Right renal cortex interstitium (tissue), 3 donors: ENCODE measurements at places on chromosomes 1 and 21. TPM values are rescaled to one million over a fixed set of nuclear protein-coding genes. Genes with fewer than 3 reads are reported as not detected.

The SPOCD1 gene
- 0.31 TPM for polyA plus RNA-seq

The CFAP141 gene
- polyA plus RNA-seq, result not detected

The ATP1A4 gene
- polyA plus RNA-seq, result not detected

The CHI3L1 gene
- polyA plus RNA-seq, result 12.9 TPM

The TPTE gene
- polyA plus RNA-seq, result not detected

The SIM2 gene
- polyA plus RNA-seq, result 16.6 TPM

The SPRR4 gene
- polyA plus RNA-seq, result not detected

The GUCA2B gene
- polyA plus RNA-seq, result not detected

The ZNF326 gene
- polyA plus RNA-seq, result 59.5 TPM

The PHLDA3 gene
- 9.1 TPM for polyA plus RNA-seq

DNA sequence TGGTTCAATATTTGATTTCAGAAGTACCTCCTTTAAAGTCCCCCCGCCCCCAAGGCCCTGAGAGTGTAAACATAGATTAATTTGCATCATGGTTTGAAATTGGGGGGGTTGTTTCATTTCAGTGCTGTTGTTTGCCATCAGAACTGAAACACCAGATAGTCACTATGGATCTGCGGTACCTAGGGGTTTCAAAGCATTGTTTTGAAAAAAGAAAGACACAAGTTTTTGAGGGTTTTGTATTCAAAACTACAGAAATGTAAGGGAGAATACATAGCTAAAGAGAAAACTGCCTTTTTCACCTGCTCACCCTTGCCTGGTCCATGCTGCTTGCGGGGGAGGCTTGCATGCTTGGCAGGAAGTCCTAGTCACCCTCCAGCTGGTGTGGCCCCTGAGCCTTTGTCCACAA is 59.3 kb downstream of the ACP6 start:
- DNase-seq, result no peak

GRCh38 chr1:25727635-25728286 is 72.2 kb upstream of the SELENON start:
- no peak for DNase-seq

GRCh38 chr1:21616372-21616771 is 52.8 kb downstream of the RAP1GAP start:
- no peak for DNase-seq

- no peak for DNase-seq
Observed at GRCh38 chr1:227559926-227560325, 3.4 kb upstream of the ZNF678 start.

DNA sequence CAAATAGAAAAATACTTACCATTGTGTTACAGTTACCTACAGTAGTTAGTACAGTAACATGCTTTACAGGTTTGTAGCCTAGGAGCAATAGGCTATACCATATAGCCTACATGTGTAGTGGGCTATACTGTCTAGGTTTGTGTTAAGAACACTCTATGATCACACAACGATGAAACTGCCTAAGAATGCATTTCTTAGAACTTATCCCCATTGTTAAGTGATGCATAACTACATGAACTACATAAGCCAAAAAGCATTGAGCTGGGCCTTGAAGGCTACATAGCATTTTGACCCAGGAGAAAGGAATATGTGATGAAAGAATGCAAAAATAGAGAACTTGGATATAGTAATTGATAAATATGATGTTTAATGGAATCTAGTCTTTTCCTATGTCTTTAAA is 46.4 kb upstream of the JUN start:
- no peak for DNase-seq

DNA sequence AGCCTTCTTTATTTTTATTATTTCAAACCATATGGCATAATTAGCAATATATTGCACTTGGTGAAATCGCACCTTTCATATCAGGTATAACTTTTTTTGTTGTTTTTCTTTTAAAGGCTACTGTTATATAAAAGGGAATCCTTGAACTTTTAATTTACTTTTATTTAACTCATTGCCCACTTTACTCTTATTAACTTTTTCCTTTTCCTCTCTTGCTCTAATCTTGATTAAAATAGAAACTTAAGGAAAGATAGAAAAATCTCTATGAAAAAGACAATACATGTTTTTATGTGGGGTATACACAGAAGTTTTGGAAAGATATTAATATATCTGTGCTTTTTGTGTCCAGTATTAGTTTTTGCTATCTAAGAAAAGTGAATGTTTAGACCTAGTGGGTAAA is 805.8 kb downstream of the USP25 start:
- DNase-seq, result no peak

DNA sequence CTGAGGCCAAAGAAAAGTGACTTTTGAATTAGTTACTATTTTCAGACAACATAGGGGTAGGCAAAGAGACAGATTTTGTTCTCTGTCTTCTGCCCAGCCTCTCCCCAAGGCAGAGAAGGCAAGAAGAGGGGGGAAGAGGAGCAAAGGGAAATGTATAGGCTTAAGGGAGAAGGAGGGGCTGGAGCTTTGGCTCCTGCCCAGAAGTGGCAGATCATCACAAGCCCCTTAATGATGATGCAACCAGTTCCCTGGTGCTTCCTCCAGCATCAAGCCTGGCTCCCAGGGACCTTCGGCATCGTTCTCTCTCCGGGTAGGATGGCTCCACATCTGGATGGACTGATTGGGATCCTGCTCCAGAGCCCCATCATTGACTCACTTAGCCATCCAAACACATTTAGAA is 112.8 kb downstream of the KCND3 start:
- DNase-seq, result no peak

DNA sequence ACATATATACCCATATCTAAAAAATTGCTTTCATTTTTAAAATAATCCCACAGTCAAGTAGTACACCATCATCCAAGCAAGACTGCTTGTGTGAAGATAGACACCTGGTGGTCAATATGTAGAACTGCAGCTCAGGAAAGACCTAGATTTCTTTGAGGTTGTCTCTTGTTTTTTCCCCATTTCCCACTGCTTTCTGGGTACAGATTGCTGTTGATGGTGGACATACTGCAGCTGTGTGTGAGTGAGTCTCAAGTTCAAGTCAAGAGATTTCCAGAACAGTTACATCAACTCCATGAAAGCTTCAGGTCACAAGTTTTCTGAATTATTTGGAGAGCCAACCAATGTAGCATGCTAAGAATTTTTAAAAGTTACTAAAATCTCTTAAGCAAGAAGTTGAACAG is 306.4 kb downstream of the DUSP10 start:
- peak; percentile 34 for DNase-seq

- no peak for DNase-seq
Observed at GRCh38 chr21:15291621-15292266, 226.9 kb upstream of the NRIP1 start.

- DNase-seq, result no peak
Observed at GRCh38 chr21:32920474-32920873, 105.3 kb upstream of the OLIG2 start.

- no peak for DNase-seq
Observed at GRCh38 chr1:84603941-84604830, 29.9 kb upstream of the CTBS start.

- DNase-seq, result no peak
Observed at GRCh38 chr1:156862997-156863599, 2.4 kb downstream of the NTRK1 start.

DNA sequence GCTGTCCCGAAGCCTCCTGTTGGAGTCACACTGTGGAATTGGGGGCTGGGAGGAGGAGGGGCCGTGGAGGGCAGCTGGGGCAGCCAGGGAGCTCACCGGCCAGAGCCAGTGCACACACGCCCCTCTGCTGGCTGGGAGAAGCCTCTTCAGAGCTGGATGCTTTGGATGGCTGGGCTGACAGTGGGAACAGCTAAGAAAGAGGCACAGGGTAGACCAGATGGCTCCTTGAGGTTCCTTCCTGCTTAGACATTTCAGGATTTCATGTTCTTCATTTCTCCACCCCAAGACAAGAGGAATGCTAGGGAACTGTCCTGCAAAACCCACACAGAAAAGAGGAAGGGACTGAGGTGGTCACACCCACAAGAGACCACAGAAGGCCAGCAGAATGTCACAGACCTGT is 254.8 kb upstream of the VAMP3 start:
- no peak for DNase-seq

DNA sequence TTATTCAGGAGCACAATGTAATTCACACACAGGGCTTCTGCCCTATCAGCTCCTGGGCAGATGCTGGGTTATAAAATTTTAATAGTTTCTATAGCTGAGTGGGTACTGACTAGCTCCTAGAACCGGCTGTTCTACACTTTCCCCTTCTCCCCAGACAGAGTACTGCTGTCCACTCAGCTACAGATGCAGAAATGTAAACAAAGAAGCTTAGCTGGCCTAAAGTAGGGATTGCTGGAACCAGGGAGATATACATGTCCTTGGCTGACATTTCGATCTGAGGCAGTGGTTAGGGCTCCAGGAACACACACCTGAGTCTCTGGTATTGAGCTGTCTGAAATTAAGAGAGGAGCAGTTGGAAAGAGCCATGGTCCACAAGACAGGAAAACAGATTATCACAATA is 211.5 kb upstream of the USP24 start:
- DNase-seq, result no peak

GRCh38 chr1:66752000-66752592 is at the start of gene DYNLT5:
Gene DYNLT5 (plus strand): TSS chr1:66752459. CDS start chr1:66754659, 2,200 bp downstream.
- DNase-seq, result no peak

DNA sequence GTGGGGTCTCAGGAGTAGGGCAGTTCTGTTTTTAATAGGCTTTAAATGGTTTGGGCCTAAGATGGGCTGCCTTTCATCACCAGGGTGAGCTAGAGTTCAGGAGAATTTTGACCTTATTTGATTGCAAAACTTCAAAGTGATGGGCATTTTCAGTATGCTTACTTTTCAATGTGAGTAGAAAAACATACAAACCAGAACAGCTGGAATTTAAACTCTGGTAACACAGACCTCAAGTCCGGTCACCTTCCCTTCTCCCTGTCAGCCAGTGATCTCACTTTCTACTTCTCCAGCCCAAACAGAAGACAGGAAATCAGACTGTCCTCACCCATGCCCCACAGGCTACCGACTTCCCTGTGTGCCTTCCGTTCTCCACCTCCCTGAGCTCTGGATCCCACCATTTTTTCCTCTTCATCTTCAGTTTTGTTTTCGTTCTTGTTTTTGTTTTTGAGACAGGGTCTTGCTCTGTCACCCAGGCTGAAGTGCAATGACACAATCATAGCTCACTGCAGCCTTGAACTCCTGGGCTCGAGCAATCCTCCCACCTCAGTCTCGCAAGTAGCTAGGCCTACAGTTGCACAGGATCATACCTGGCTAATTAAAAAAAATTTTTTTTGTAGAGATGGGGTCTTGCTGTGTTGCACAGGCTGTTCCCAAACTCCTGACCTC is 374.0 kb downstream of the CAMTA1 start:
- no peak for DNase-seq

- no peak for DNase-seq
Observed at GRCh38 chr21:31795992-31796391, 64.1 kb upstream of the SCAF4 start.
